HFFc6 (cell line): ENCODE measurements at places on chromosomes 16 and 17.

DNA sequence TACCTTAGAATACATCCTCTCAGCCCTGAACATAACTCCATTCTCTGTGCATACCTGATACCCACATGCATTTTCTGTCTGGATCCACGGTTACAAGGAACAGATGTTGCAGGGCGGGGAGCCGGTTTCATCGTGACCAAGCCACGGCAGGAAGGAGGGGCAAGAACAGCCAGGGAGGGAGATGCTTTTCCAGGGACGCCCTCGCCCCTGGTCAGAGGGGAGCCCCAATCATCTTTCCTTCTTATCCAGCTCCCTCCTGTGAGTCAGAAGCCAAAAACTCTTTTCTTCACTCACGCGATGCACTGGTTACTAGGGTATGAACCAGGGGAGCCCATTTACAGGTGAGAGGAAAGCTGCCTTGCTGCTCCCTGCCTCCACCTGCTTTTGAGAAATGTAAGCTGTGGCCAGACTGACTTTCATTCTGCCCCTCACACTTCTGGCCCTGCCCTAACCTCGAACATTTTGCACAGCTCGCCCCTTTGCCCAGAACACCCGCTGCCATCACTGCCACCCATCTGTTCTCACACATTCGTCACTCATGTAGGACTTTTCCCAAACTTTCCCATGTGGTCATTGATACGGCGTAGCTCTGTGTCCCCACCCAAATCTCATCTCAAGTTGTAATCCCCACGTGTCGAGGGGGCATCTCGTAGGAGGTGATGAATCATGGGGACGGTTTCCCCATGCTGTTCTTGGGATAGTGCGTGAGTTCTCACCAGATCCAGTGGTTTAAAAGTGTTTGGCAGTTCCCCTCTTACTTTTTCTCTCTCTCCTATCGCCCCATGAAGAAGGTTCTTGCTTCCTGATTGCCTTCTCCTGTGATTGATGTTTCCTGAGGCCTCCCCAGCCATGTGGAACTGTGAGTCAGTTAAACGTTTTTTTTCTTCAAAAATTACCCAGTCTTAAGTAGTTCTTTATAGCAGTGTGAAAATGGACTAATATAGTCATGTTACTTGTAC, 20.5 kb downstream of the FOXL1 start:
- peak; percentile 64 for DNase-seq

DNA sequence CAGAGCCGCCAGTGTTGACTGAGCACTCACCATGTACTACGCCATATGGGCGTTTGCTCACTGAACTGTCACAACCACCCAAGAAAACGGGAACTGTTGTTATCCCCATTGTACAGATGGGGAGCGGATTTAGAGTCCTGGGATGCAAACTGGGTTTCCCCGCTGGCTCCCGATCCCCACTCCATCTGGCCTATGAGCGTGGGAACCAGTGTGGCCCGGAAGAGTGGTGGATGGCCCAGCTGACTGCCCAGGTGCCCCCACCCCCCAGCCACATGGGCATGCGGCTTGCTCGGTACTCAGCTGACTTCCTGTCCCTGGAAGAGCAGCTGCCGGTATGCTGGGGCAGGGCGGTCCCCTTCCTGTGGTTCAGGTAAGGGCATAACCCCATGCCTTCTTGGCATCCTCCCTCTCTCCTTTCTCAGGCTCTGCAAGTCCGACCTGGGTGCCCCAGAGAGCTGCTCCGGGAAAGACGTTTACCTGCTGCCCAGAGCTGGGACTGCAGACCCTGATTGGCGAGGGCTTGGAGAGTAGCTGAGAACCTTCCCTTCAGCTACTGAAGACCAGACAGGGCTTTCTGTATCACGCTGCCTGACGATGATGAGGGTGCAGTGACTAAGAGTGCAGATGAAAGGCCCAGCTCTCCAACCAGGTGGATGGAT, 16.2 kb downstream of the SOCS3 start:
- no peak for DNase-seq

GRCh38 chr16:57427824-57428223, 19.4 kb downstream of the CIAPIN1 start:
- DNase-seq: no peak

- DNase-seq: no peak
Measured at GRCh38 chr16:4678596-4678995, 14.8 kb upstream of the NUDT16L1 start.

- no peak for DNase-seq
Measured at GRCh38 chr17:58641887-58642311, 49.9 kb downstream of the TEX14 start.

GRCh38 chr17:48500435-48501426, 30.1 kb downstream of the HOXB1 start:
- no peak for DNase-seq

DNA sequence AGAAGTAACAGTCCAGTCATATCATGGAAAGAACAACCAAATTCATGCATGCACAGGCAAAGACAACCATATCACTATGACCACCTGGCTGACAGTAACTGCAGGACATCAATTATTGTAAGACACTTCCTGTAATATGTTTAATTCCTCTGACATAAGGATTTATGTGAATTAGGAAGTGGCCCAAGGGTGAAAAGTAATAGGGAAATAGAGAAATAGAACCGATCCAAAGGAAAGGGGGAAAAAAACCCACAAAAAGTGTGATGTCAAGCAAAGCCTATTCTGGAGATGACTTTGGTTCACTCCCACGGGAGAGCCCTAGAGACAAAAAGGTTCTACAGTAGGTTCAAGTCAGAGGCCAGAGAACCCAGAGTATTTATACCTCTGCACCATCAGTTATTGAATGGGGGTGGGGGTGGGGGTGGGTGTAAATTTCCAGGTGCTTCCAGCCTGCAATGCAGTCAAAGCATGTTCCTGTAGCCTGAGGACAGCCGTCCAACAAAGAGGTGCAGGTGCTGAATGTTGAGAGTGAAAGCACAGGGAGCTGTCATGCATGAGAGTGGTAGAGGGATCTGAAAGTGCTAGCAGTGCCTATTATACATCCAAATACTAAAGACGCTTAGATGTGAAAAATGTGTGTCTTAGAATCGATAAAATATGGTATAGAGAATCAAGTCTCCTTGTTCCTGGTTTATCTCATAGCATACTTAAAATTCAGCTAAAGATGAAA, 95.6 kb upstream of the HLF start:
- no peak for DNase-seq

- no peak for DNase-seq
Measured at GRCh38 chr17:40471846-40472732, 28.8 kb downstream of the IGFBP4 start.

DNA sequence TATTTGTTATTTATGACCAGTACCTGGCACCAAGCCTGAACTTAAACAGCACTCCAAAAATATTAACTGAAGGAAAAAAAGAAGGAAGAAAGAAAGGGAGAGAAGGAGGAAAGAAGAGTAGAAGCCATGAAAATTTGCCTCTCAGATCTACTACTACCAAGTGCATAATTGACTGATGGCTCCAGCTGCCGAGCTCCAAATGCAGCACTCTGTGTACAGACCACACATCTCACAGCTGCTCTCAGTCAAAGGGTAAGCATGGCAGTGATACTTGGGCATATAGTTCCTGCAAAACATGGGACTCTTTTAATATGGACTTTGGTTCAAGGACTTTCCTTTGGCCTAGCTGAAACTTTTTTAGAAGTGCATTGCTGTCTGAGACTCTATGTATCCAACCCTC, 44.0 kb upstream of the NOG start:
- no peak for DNase-seq

DNA sequence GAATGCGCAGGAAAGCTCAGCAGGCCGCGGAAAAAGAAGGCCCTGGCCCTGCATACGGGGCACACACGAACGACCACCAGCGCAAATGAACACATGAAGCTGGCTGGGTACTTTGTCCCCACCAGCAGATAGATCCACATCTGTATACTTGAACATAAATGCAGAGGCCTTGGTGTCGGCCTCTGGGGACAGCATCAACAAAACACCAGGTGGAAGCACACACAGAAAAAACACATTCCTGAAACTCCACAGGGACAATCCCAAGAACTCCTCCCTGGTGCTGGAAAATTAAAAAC, 606 bp upstream of the ZBTB4 start:
- DNase-seq: peak; percentile 6

GRCh38 chr17:2954898-2955445, 108.4 kb downstream of the OR1D5 start:
- DNase-seq: peak; percentile 92

DNA sequence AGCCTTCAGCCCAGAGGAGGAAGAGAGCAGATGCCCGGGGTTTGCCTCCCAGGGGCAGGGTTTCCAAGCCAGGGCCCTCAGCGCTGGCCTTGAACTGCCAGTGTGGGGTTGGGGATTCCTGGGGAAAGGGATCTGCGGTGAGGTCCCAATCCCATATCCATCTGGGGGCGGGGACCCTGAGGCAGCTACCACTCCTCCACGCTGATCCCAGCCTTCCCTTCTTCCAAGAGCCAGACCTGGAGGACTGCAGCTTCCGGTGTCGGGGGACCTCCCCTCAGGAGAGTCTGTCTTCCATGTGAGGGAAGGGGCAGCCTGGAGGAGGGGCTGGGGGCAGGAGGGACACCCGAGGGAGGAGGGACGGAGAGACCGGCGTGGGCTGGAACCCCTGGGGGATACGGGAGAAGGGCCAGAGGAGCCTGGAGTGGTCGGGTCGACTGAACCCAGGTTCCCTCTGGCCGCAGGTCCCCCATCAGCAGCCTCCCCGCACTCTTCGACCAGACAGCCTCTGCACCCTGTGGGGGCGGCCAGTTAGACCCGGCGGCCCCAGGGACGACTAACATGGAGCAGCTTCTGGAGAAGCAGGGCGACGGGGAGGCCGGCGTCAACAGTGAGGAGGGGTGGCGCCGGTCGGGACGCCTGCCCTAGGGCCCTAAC, 10.7 kb upstream of the CISD3 start:
- DNase-seq: no peak

DNA sequence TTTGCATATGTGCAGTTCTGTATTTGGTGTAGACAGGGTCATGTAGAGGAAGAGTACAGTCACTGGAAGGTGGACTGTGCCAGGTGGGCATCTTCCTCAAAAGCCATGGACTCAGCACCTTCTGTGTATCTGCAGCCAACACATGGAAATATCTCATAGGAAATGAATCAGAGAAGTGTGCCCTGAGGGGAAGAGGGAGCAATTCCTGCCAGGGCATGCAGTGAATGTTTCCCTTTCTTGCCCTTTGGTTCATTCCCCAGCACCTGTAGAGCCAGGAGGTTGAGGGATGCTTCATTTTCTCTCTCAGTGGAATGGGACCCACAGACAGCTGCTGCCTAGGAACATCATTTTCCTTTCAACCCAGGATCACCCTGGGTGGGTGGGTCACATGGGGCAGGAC, 146.1 kb upstream of the HSBP1 start:
- DNase-seq: no peak

GRCh38 chr17:12911239-12911638, 106.6 kb downstream of the ELAC2 start:
- DNase-seq: no peak

DNA sequence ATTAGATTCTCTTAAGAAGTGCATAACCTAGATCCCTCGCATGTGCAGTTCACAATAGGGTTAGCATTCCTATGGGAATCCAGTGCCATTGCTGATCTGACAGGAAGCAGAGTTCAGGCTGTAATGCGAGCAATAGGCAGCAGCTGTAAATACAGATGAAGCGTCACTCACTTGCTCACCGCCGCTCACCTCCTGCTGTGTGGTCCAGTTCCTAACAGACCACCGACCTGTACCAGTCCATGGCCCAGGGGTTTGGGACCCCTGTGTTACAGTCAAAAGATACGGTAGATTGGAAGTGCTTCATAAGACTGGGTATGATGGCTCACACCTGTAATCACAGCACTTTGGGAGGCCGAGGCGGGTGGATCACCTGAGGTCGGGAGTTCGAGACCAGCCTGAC, 2.8 kb downstream of the STAT5A start:
- DNase-seq: no peak

DNA sequence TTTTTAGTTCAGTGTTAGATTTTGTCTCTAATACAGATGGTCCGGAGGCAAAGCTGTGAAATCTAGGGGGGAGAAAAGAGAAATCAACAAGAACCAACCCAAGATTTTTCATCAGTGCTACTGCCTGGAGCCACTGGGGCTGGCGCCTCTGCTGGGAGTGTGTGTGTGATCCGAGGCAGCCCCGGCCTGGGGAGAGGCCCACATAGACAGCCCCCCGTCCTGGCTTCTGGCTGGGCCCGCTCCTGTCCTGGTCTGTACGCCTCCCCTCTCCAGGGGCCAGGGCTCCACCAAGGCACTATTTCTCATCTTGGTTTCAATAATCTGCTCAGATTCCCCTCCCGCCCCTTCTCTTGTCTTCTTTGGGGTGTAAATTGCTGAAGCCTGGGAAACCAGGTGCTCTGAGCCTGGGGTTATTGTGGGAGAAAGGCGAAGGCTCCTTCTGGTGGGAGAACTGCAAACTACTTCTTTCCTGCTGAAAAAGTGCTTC, 7.8 kb downstream of the BAHCC1 start:
- no peak for DNase-seq

DNA sequence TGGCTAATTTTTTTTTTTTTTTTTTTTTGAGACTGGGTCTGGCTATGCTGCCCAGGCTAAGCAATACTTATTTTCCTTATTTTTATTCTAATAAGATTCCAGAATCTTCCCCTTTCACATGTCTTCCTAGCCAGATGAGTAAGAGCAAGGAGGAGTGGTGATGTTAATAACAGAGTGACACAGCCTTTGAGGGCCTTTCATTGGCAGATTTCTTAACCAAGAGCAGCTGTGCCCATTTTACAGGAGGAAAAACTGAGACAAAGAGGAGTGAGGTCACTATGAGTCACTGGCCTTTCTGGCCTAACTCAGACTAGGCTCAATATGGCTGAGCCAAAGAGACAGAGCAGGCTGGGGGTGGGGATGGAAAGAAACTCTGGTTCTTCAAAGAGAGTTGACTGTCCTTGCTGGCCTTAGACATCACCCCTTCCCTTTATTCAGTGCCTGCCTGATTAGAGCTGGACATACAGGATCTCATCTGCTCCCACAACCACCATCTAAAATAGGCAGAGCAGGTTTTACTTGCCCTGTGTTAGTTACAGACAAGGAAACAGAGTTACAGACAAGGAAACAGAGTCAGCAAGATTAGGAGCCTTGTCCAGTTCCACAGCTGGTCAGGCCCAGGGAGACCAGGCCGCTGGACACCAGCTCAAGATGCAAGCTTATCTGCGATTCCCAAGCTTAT, 50.0 kb upstream of the TOB1 start:
- no peak for DNase-seq

DNA sequence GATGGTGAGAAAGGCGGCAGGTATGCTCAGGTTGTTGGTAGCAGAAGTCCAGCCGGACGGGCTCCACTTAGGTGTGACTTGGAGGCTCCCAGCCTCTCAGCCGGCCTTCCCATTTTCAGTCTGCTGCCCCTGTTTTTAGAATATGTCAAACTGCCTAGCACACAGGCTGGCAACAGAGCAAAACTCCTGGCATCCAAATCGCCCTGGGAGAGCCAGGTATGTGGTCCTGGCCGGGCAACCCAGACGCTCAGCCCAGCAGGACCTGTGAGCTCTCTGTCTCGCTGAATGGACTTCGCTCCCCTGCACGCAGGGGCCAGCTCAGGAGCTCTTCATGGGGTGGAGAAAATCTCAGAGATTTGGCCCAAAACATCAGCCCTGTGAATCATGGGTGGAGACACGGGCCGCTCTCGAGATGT, 147.9 kb upstream of the CHMP6 start:
- no peak for DNase-seq

- no peak for DNase-seq
Measured at GRCh38 chr17:82101767-82102679, 4.0 kb upstream of the FASN start.
